Hematopoietic multipotent progenitor cell treated with erythropoietin and hydrocortisone succinate and interleukin-3 and kit ligand, for 8 days (in vitro differentiated cells): ENCODE measurements at places on chromosomes 5 and 9.

DNA sequence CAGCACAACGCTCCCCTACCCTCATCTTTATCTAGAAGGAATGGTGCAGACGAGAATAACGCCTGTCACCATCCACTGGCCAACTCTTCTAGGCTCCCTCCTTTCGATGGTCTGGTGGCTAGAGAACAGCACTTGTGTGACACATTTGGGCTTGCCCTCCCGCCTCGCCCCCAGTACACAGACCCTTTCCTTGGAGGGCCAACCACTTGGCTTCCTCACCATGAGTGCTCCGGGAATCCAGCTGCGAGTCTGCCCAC lies 1.4 kb downstream of the GNAQ start:
- peak; percentile 76 for DNase-seq

DNA sequence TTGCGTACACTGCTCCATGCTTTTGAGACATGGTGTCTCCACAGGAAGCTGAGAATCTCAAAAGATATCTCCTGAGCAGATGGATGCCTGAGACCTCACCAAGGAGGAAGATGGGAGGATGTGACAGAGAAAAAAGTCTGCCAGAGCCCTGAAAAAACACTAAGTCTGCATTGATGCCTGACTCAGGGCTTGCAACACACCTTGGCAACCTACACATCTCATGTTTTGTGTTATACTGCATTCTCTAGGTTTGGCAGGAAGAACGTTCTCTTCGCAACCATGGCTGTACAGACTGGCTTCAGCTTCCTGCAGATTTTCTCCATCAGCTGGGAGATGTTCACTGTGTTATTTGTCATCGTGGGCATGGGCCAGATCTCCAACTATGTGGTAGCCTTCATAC lies 19.2 kb downstream of the SLC22A4 start:
- DNase-seq = no peak

DNA sequence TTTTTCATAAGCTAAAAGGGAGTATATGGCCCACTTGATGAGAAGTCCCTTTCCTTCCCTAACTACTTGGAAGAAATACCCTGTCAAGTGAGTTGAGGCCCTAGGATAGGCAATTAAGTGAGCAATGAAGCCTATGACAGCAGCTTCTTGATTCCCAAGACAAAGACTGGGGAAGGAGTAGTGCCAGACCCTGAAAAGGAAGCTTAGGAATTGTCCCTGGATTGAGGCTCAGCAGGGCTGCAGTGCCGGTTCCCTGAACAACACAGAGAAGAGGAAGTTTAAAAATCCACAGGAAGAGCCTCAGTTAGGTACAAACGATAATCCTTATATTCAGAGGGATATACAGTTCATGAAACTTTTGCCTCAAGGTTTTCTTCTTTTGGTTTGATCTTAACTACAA lies 61.8 kb upstream of the RAD23B start:
- no peak for DNase-seq

GRCh38 chr5:43389679-43390329 lies 22.4 kb downstream of the CCL28 start:
- peak; percentile 93 for DNase-seq
